Activated CD4-positive, alpha-beta T cell treated with anti-CD3 and anti-CD28 coated beads, Interleukin-2, amount 50 U/mL, for 4 hours (primary cell): ENCODE measurements at places on chromosomes 12 and 14.

DNA sequence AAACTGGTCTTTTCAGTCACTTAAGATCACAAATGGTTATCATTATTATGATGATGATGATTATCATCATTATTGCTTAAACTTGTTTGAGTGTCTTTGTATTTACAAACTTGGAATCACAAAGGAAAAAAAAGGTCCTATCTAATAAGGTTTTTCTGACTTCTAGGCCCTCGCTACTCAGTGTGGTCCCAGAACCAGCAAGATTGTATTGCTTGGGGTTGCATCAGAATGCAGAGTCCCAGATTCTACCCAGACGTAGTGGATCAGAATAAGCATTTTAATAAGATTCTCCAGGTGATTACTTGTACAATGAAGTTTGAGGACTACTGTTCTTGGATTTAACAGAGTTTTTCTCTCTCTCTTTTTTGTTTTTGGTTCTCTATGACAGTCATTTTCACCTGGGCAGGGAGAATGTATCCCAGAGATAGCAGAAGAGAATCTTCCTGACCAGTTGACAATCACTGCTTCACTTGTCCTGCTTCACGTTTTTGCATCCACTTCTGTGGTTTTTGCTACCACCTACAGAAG, 29.3 kb upstream of the PPP1R12A start:
- no peak for DNase-seq

GRCh38 chr14:91343051-91343450, 74.6 kb downstream of the CCDC88C start:
- no peak for DNase-seq

- DNase-seq, result no peak
Measured at GRCh38 chr12:127374447-127374846, 892.5 kb upstream of the TMEM132C start.

DNA sequence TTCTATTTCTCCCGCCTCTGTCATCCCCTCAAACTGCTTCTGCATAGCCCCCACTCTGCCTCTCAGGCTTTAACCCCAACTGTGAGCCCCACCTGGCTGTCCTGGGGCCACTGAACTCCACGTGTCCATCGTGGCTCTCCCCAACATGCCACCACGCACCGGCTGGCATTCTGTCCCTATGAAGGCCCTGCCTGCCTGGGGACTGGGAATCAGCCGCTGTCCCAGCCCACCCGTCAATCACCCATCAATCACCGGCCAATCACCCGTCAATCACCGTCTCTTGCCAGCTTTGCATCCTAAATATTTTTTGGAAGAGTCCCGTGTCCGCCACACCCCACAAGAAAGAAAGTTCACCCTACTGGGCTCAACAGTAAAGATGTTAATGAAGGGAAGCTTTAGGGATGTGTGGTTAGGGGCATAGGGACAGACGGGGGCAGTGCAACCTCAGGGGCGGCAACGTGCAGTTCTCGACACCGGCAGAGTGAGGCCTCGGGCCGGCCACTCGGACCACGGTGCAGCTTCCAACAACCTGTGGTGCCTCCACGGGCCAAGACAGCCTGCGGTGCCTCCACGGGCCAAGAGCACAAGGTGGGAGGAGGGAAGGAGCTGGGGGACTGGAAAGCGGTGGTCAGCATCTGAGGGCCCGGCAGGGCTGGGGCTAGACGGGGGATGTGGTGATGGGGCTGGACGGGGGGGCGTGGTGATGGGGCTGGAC, 85.6 kb downstream of the GALNT9 start:
- DNase-seq, result no peak

GRCh38 chr12:71602761-71603577, 60.7 kb downstream of the ZFC3H1 start:
- DNase-seq, result no peak
